Thyroid gland (tissue), 4 donors: ENCODE measurements at places on chromosomes 3 and 15. TPM values are rescaled to one million over a fixed set of nuclear protein-coding genes. Genes with fewer than 3 reads are reported as not detected.

DNA sequence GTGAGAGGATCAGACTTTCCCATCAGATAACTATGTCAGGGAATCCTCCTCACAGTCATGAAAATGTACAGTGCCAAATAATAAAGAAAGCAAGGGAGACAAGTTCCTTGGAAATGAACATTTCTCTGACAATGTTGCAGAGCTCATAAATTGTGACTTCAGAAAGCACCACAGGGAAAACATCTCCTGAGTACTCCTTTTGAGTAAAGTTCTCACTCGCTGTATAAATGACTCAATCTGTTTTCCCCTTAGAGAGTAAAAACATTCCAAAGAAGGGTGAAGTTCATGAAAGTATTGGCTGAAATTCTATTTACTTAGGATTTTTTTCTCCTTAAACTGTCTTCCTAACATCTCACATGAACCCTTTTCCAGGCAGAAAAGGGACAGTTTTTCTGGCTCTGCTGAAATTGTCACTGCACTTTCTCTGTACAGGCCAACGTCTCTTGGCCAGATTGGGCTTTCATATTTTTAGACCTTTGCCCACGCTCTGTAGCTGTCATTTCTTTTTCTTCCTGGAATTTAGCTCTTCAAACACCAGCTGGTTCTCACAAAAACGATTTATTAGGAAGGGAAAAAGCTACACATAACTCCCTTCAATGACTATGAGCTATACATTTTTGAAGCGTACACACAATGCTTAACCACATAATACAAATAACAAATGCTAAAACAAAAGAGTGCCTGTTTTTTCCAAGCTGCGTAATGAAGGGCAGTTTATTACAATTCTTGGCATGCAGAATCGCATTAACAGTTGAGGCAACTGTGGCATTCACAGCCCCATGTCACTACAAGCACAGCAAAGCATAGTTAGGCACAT is 216.1 kb downstream of the ATP8B4 start:
- H3K27ac ChIP-seq = no peak overlapping the region
- H3K27me3 ChIP-seq = no peaks in the 10 kb centered on the region
- no peaks in the 10 kb centered on the region for H3K4me1 ChIP-seq
- H3K36me3 ChIP-seq = no peaks in the 10 kb centered on the region
- H3K4me3 ChIP-seq = no peak overlapping the region

DNA sequence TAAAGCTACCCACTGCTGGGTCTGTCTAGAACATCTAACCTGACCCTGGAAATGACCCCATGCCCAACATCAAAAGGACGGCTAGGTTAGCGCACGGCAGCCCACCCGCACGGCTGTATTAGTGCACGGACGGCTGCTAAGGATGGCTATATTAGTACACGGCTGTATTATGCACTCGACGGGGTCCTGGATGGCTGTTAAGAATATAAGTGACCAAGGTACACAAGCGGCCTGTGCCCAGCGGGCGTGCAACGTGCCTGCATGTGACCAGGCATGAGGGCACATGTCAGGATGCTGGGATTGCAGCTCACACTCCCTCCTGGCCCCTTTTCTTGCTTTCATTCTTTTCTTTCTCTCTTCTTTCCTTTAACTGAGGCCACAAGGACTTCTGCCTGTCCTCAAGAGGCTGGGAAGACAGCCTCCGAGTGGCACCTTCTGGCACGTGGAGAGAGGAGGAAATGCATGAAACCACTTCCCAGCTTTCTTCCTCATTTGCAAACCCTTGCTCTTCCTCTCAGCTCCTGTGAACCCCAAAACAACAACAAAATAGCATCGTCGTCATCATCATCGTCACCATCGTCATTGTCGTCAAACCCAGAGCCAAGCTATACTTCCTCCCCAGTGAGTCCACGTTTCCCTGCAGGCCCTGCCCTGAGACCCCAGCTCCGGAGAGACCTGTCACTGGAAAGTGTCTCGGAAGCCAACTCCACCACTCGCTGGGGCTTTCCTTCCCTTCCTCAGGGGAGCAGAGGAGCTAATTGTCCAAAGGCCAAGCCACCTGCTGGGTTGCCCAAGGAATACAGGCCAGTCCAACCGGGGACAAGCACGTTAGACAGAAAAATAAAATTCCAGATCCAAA is 101.8 kb downstream of the CHSY1 start:
- no peaks in the 10 kb centered on the region for H3K27me3 ChIP-seq
- H3K27ac ChIP-seq = no peak overlapping the region
- no peak overlapping the region for H3K4me3 ChIP-seq
- no peak for DNase-seq

GRCh38 chr3:12681943-12682390 is 18.1 kb upstream of the RAF1 start:
- H3K27ac ChIP-seq = peak overlapping the region; percentile 25
- H3K36me3 ChIP-seq = no peaks in the 10 kb centered on the region
- no peaks in the 10 kb centered on the region for H3K27me3 ChIP-seq
- H3K4me3 ChIP-seq = no peak overlapping the region
- peaks cover 5% of the 10 kb centered on the region for H3K4me1 ChIP-seq

GRCh38 chr3:182755308-182755707 is 38.0 kb upstream of the ATP11B start:
- H3K4me1 ChIP-seq = no peaks in the 10 kb centered on the region
- H3K36me3 ChIP-seq = no peaks in the 10 kb centered on the region
- no peak for DNase-seq
- H3K27ac ChIP-seq = no peak overlapping the region

DNA sequence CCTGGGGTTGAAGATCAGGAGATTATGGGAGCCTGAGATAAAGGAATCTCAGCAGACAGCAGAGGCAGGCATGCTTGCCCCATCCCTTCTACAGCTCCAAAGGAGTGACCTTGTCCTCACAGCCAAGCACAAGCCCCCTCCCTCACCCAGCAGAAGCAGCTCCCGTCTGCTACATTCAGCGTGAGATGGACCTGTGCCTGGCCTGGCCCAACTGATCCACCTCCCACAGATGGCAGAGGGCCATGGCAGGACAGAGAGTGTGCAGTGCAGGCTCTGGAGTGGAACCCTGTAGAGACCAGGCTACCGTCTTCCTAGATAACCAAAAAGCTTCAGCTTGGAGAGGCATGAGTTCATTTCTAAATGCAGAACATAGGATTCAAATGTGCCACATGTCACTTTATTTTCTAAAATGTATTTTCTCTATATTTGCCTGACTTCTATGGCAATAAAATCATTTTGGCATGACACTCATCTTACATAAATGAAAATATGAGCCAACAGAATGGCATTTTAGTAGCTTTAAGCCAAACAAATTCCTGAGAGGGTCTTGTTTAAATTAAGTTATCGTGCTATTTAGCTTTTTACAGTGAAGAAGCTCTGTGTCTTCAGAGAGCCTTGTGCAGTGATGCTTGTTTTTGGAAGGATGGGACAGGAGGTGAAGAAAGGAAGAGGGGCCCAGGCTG is 43.7 kb downstream of the SLC12A8 start:
- H3K27ac ChIP-seq = no peak overlapping the region
- no peaks in the 10 kb centered on the region for H3K27me3 ChIP-seq
- no peak overlapping the region for H3K4me3 ChIP-seq
- peak; percentile 76 for DNase-seq

- no peak for DNase-seq
- no peak overlapping the region for H3K4me3 ChIP-seq
- H3K36me3 ChIP-seq = no peaks in the 10 kb centered on the region
- no peaks in the 10 kb centered on the region for H3K4me1 ChIP-seq
- H3K27ac ChIP-seq = no peak overlapping the region
These were observed 32.5 kb downstream of the TPRG1 start for GRCh38 chr3:189204167-189204866.

PCLAF gene
- total RNA-seq = 8.7 TPM

ANKRD63 gene
- total RNA-seq = 2.1 TPM

DNA sequence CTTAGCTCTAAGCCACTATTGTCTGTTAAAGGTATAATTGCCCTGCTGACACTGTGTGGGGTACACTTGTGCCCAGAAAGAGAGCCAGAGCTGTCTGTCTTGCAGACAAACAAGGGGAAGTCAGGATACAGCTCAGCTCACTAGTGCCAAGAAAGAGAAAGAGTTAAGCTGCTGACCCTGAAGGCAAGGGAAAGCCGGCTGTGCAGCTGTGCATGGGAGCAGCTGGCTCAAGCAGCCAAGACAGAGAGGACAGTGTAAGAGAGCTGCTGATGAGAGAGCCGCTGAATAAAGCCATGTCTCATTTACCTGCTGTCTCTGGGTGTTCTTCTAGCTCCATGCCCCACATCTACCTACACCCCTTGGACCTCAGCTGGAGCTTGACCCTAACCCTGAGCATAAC is 428.1 kb upstream of the NAALADL2 start:
- DNase-seq = no peak
- no peaks in the 10 kb centered on the region for H3K27me3 ChIP-seq
- H3K4me3 ChIP-seq = no peak overlapping the region
- H3K4me1 ChIP-seq = no peaks in the 10 kb centered on the region
- H3K27ac ChIP-seq = no peak overlapping the region

DNA sequence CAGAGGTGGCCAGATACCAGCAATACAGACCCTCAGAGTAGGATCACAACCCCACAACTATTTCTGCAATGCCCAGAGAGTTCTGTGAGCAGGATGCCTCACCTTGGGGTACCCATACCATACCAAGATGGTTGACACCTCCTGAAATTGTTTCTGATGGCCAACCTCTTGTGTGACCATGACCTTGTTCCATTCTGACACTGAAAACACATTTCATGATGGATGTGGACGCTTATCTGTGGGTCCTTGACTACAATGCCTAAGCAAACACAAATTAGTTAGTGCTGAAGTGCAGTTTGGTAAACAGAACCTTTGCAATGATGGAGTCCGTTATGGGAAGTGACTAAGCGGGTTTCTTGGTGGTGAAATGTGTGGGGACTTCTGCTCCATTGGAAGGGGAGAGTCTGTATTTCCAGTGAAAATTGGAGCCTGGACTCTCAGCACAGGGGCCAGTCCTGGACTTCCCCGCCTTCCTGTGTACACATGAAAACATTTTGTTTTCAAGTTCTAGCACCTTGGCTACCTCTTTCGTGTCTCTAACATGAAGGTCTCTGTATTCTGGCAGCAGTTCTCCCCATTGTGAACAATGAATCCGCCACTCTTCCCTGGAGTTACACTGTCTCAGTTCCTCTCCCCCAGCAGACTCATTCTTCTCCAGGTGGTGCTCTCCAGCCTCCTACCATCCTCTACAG is 106.2 kb downstream of the XXYLT1 start:
- H3K27ac ChIP-seq = no peak overlapping the region
- H3K4me1 ChIP-seq = no peaks in the 10 kb centered on the region
- no peak for DNase-seq
- H3K27me3 ChIP-seq = no peaks in the 10 kb centered on the region
- H3K4me3 ChIP-seq = no peak overlapping the region

GRCh38 chr3:187919048-187919447 is 173.8 kb upstream of the BCL6 start:
- no peaks in the 10 kb centered on the region for H3K4me1 ChIP-seq
- H3K27ac ChIP-seq = no peak overlapping the region
- H3K27me3 ChIP-seq = no peaks in the 10 kb centered on the region
- no peak for DNase-seq

- no peak overlapping the region for H3K4me3 ChIP-seq
- no peaks in the 10 kb centered on the region for H3K36me3 ChIP-seq
- no peak overlapping the region for H3K27ac ChIP-seq
- no peak for DNase-seq
These were observed 4.6 kb upstream of the CIDEC start for GRCh38 chr3:9884555-9885165.

- DNase-seq = peak; percentile 13
- H3K4me3 ChIP-seq = peak overlapping the region; percentile 51
- H3K36me3 ChIP-seq = no peaks in the 10 kb centered on the region
- no peaks in the 10 kb centered on the region for H3K27me3 ChIP-seq
- H3K27ac ChIP-seq = peak overlapping the region; percentile 96
These were observed 1.8 kb downstream of the RBMS3 start for GRCh38 chr3:29282427-29283230.

GOLGA6D gene
- not detected for total RNA-seq

PLA2G4D gene
- not detected for total RNA-seq

GRCh38 chr3:28013864-28014473 is 227.4 kb upstream of the CMC1 start:
- H3K27ac ChIP-seq = no peak overlapping the region
- no peaks in the 10 kb centered on the region for H3K36me3 ChIP-seq
- H3K4me1 ChIP-seq = no peaks in the 10 kb centered on the region
- no peaks in the 10 kb centered on the region for H3K27me3 ChIP-seq
- no peak for DNase-seq

DNA sequence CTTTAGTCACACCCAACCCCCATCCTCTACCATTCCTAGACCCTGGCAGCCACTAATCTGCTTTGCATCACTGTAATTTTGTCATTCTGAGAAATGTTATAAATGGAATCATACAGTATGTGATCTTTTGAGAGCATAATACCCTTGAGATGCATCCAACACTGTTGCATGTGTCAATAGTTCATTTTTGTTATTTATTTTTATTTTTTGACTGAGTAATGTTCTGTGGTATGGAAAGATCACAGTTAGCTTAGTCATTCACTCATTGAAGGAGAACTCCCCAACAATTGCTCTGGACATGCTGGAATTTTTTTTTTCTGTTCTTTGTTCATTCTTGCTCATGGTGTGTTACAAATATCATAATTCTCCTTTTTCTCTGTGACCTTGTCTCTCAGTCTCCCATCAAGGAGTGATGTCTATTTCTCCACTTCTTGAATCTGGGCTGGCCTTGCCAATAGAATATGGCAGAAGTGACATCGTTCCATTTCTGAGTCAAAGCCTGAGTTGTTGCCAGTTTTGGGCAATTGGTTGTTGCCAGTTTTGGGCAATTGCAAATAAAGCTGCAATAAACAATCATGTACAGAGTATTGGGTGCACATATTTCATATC is 6.8 kb upstream of the ADPGK start:
- no peak for DNase-seq
- H3K36me3 ChIP-seq = no peaks in the 10 kb centered on the region
- H3K4me3 ChIP-seq = no peak overlapping the region
- no peak overlapping the region for H3K27ac ChIP-seq
- no peaks in the 10 kb centered on the region for H3K4me1 ChIP-seq

DNA sequence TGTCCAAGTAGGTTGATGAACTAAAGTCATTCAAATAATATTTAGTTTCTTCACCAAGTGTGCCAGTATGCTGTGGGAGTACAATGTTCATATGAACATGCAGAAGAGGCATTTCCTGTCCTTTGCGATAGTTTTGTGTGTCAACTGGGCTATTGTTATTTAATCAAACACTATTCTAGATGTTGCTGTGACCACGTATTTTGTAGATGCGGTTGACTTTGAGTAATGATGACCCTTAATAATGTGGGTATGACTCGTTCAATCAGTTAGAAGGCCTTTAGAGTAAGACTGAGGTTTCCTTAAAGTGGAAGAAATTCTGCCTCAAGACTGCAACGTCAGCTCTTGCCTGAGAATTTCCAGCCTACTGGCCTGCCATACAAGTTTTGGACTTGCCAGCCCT is 470.7 kb upstream of the CBLB start:
- no peaks in the 10 kb centered on the region for H3K4me1 ChIP-seq
- DNase-seq = no peak
- no peaks in the 10 kb centered on the region for H3K27me3 ChIP-seq
- H3K36me3 ChIP-seq = no peaks in the 10 kb centered on the region

- H3K4me3 ChIP-seq = no peak overlapping the region
- H3K36me3 ChIP-seq = no peaks in the 10 kb centered on the region
- no peaks in the 10 kb centered on the region for H3K4me1 ChIP-seq
- no peak overlapping the region for H3K27ac ChIP-seq
- no peak for DNase-seq
- H3K27me3 ChIP-seq = no peaks in the 10 kb centered on the region
These were observed 208.5 kb downstream of the LPP start for GRCh38 chr3:188362405-188362831.

LRRIQ4 gene
- total RNA-seq = not detected

GRCh38 chr3:132343018-132343612 is 25.9 kb downstream of the ACP3 start:
- no peak overlapping the region for H3K27ac ChIP-seq
- no peaks in the 10 kb centered on the region for H3K27me3 ChIP-seq
- no peaks in the 10 kb centered on the region for H3K36me3 ChIP-seq

UBE3A gene
- total RNA-seq = 106 TPM
